ENCODE measurements at places on chromosomes 2 and 18.
A peak's percentile ranks its signal among the peaks of the same experiment; 100 is the strongest.

DNA sequence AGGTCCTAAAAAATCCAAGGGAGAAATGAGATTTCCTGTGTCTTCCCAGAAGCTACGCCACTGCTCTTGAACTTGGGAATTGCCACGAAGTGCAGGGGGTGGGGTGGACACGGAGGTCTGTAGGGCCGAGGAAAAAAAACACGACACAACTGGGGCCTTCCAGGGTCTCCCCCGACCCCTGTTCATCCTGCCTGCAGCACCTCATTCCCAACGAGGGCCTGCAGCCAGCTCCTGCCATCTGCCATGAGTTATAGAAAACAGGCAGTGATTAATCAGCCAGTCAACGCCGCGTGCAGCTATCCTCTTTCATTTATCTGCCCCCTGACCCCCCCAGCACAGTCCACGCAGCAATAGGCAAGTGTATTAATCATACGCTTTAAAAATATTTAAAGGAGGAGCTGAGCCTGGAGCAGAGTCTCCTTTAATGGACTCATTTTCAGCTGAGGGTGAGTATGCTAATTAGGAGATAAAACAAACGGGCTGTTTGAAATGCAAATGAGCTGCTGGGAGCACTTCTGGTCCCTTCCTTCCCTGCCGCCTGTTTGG lies 209.9 kb downstream of the TFCP2L1 start:
- DNase-seq, result peak; percentile 73

GRCh38 chr2:173151671-173152401 lies 76.2 kb downstream of the MAP3K20 start:
- peak; percentile 82 for DNase-seq

GRCh38 chr2:48445091-48445725 lies 84.7 kb upstream of the STON1 start:
- DNase-seq, result no peak

- no peak for DNase-seq
Observed at GRCh38 chr2:144834363-144834762, 314.4 kb upstream of the ZEB2 start.

DNA sequence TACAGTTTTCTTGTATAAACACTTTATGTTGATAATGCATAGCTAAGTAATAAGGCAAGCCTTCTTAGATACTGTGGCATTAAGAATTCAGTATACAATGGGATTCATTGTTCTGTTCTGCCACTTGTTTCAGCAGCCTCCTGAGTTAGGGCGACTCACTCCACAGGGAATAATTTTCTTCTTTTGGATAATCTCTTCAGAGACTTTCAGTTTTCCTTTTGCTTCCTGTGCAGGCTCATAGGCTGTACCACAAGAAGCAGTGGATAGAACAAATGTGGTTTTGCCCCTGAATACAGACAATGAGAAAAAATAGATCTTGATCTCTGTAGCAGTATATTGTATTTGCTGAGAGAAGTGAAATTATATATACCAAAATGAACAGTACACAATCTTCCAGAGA lies 298.0 kb downstream of the ZNF407 start:
- no peak for DNase-seq

DNA sequence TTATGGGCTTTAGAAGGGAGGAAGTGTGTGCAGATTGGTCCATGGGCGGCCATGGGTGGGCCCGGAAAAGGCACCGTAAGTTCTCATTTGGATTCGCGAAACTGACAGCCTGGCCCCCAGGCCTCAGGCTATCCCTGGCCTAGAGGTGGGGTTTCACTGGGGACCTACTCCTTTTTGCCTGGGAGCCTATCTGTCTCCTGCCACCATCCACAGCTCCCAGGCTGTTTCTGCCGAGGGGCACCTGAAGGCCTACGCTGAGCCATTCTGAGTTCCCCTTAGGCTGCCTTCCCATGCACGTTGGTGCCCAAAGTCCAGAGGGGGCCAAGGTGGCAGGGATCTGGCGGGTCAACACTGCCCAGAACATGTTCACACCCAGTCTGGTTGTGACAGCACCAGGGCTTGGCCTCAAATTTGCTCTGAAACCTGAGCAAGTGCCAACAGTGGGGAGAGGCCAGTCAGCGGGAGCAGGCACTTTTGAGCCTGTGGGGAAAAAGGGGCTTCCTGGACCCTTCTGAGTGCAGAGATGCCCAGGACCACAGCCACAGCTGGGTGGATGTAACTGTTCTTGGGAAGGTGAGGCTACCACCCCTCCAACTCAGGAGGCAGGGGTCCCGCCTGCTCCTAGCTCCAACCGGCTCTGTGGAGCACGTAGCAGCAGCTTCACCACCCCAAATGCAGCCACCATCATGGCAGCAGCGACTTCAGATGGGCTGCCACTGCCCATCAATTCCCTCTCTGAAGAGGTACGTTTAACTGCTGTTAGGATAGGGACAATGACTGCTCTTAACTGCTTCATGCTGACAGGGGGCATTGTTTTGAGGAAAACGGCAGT lies 73.6 kb upstream of the ZNF804A start:
- DNase-seq, result no peak

GRCh38 chr2:181468811-181469210 lies 11.6 kb downstream of the ITGA4 start:
- no peak for DNase-seq
